Fibroblast of lung (primary cell): ENCODE measurements at places on chromosomes 5 and 9. TPM values are rescaled to one million over a fixed set of nuclear protein-coding genes. Genes with fewer than 3 reads are reported as not detected.

GRCh38 chr5:154603953-154604679 lies 126.1 kb upstream of the HAND1 start:
- peak; percentile 38 for DNase-seq

DNA sequence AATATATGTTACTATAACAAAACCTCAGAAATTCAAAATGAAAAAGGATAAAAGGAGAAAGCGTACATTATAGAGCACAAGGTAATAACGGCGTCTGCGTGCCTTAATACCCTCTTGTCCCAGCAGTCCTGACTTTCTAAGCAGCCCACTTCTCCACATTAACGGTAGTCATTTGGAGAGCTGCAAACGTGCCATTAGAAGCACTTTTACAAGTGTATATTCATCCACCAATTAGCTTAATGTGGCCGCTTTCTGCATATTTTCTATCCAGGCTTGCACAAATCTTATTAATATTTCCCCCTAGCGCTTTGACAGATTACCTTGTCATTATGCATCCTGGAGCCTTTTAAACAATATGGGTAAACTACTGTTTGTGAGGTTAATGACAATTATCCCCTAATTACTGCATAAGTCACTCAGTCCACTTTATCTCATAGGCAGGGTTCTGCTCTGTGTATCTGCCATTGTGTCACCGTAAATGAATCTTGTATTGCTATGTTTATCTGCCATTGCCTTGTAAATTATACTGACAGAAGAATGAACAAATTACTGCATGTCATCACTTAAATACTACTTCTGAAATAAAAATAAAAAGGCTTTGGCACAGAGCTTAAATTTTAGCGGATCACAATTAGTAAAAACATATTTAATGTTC lies 421.3 kb downstream of the BNC2 start:
- no peak for DNase-seq

- no peak for DNase-seq
Observed at GRCh38 chr5:171963416-171963815, 43.0 kb downstream of the FBXW11 start.

GRCh38 chr5:66897356-66897755 lies 299.2 kb downstream of the CD180 start:
- no peak for DNase-seq

- peak; percentile 90 for DNase-seq
Observed at GRCh38 chr5:55850839-55851674, at the start of gene IL31RA. IL31RA (plus strand) TSS chr5:55851357; CDS start chr5:55851571, 214 bp downstream.

Gene FOXD4
- 0.03 and 0.06 TPM in 2 replicates for polyA plus RNA-seq

Gene HIGD2A
- polyA plus RNA-seq: 77.6 and 94.9 TPM in 2 replicates

- DNase-seq: peak; percentile 66
Observed at GRCh38 chr9:94931740-94932139, 205.2 kb downstream of the AOPEP start.

- DNase-seq: no peak
Observed at GRCh38 chr9:132975961-132976360, 2.5 kb upstream of the GFI1B start.

- no peak for DNase-seq
Observed at GRCh38 chr5:104708027-104708426, 1145.4 kb upstream of the NUDT12 start.

GRCh38 chr5:74320526-74320925 lies 320.0 kb downstream of the ENC1 start:
- DNase-seq: no peak

Gene SLC6A19
- not detected in 2 replicates for polyA plus RNA-seq

GRCh38 chr5:94248175-94248875 lies 370.1 kb downstream of the KIAA0825 start:
- no peak for DNase-seq

Gene PNPLA7
- polyA plus RNA-seq: 0.20 and 0.23 TPM in 2 replicates

Gene NR5A1
- not detected in 2 replicates for polyA plus RNA-seq

DNA sequence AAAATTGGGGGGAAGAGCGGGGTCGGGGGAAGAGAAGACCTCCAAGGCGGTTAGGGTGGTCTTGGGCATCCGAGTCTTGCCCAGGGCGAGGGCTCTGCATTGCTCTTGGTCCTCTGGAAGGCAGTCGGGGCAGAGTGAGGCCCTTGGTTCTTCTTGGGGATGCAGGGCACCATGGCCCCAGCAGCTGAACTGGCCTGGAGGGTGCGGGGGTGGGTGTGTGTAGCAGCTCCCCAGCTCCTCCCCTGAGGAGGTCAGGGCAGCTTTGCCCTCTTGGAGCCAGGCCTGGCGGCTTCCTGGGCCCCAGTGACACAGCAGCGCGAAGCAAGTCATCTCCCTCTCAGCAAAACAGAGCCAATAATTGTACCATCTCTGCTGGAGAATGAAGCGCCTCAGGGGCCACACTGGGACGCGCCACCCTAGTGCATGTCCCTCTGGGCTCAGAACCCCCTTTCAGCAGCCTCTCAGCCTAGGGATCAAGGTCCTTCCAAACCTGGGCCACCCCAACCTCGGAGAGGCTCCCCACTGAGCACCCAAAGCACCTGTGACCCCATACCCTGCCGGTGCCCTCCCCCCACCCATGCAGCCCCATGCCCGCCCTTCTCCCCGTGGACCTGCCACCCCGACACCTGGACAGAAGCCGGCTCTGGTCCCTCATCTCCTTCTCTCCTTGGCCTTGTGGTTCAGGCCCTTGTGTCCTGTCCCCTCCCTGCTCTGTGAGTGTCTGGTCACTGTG lies 10.4 kb upstream of the RXRA start:
- no peak for DNase-seq

GRCh38 chr5:132667761-132668705 lies 5.8 kb upstream of the IL4 start:
- DNase-seq: no peak

DNA sequence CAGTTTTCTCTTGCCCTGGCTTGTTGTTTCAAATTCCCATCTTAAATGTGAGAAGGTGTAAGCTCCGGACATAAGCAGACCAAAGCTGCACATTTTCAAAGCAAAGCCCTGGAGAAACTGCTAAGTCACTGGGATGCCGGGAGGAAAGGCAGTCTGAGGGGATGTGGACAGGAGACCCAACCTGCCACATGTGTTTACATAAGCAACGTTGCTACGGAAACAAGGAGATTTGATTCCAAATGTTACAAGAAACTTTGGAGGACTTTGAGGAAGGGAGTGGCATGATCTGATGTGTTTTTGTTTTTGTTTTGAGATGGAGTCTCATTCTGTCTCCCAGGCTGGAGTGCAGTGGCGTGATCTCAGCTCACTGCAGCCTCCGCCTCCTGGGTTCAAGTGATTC lies 25.7 kb upstream of the INSYN2B start:
- no peak for DNase-seq

DNA sequence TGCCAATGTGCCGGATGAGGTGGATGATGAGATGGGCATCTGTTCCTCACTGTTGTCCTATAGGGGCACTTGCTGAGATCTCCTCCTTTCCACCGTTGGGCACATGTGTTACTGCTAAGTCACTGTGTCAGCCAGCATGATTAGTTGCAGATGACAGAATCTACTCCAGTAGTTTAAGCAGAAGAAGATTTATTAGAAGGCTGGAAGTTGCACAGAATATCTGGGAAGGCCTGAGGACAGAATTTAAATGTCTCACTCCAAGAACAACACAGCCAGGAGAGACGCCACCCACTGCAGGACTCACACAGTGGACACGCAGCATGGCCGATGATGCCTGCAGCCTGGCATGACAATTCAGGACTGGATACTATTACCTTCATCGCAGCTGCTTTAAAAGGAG lies 157.5 kb downstream of the NSG2 start:
- DNase-seq: no peak

Gene JAKMIP2
- polyA plus RNA-seq: 0.51 and 6.5 TPM in 2 replicates

GRCh38 chr9:27073841-27074728 lies 34.9 kb upstream of the TEK start:
- DNase-seq: peak; percentile 22

Gene PHF24
- not detected in 2 replicates for polyA plus RNA-seq

- no peak for DNase-seq
Observed at GRCh38 chr9:111029260-111029659, 9.0 kb downstream of the LPAR1 start.

DNA sequence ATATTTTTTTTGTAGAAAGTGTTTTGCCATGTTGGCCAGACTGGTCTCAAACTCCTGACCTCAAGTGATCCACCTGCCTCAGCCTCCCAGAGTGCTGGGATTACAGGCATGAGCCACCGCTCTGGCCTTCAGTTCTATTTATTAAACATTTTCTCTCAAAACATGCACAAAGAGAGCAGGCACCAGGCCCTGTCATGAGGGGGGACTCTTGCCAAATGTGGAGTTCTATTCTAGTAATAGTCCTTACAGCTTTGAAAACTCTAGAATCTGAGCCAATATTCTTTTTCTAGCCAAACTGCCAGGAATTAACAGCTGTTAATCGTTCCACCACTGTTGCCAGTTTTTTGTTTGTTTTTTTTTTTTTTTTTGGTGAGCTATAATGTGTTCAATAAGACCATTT lies 124.6 kb downstream of the TARS1 start:
- DNase-seq: peak; percentile 44

Gene NKD2
- 0.29 TPM in 1 of 2 replicates, not detected in the other for polyA plus RNA-seq

GRCh38 chr5:167953151-167953798 lies 338.2 kb upstream of the WWC1 start:
- peak; percentile 47 for DNase-seq

- DNase-seq: no peak
Observed at GRCh38 chr5:76326577-76327302, 76.3 kb upstream of the IQGAP2 start.

Gene ANKRD20A1
- 0.02 TPM in 2 replicates for polyA plus RNA-seq

- no peak for DNase-seq
Observed at GRCh38 chr9:135440620-135441019, 39.0 kb upstream of the PPP1R26 start.

Gene KCNV2
- not detected in 2 replicates for polyA plus RNA-seq

GRCh38 chr5:151298063-151298855 lies 5.3 kb downstream of the SLC36A3 start:
- DNase-seq: no peak

Gene DDX4
- polyA plus RNA-seq: not detected in 2 replicates
